ENCODE measurements at places on chromosomes 5 and 9. TPM values are rescaled to one million over a fixed set of nuclear protein-coding genes. Genes with fewer than 3 reads are reported as not detected.

GRCh38 chr5:139636207-139636792, 11.8 kb upstream of the CXXC5 start:
- no peaks in the 10 kb centered on the region for H3K36me3 ChIP-seq
- DNase-seq, result peak; percentile 67
- peaks cover 24% of the 10 kb centered on the region for H3K4me1 ChIP-seq
- H3K4me3 ChIP-seq, result no peak overlapping the region
- H3K27ac ChIP-seq, result no peak overlapping the region

- H3K4me1 ChIP-seq, result no peaks in the 10 kb centered on the region
- no peaks in the 10 kb centered on the region for H3K27me3 ChIP-seq
- H3K27ac ChIP-seq, result no peak overlapping the region
- no peak overlapping the region for H3K4me3 ChIP-seq
Observed at GRCh38 chr5:170626507-170627150, 122.8 kb downstream of the KCNIP1 start.

GRCh38 chr5:162248107-162248713, 180.6 kb downstream of the GABRG2 start:
- DNase-seq, result no peak
- no peaks in the 10 kb centered on the region for H3K27me3 ChIP-seq
- no peak overlapping the region for H3K4me3 ChIP-seq
- no peak overlapping the region for H3K27ac ChIP-seq

INSL6 gene
- polyA plus RNA-seq, result not detected

DNA sequence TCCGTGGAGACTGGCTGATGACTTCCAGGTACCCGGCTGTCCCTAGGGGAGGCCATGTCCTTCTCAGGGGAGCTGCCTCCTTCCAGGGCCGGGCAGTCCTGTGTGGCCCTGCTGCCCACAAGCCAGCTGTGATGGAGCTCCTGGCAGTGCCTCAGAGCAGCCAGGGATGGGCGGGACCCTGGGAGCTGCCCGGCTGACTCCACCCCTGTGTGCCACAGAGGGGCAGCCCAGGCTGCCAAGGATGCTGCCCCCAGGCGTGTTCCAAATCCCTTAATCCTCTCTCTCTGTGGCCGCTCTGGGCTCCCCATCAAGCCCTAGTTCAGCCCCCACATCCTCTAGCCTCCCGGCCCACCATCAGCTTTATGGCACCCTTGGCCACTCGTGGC, 7.0 kb upstream of the SCGB3A1 start:
- H3K27me3 ChIP-seq, result peaks cover 3% of the 10 kb centered on the region
- H3K4me1 ChIP-seq, result no peaks in the 10 kb centered on the region
- no peak overlapping the region for H3K27ac ChIP-seq
- no peak for DNase-seq
- H3K36me3 ChIP-seq, result no peaks in the 10 kb centered on the region
- no peak overlapping the region for H3K4me3 ChIP-seq

- no peak overlapping the region for H3K4me3 ChIP-seq
- DNase-seq, result no peak
- no peaks in the 10 kb centered on the region for H3K4me1 ChIP-seq
- H3K27ac ChIP-seq, result no peak overlapping the region
- no peaks in the 10 kb centered on the region for H3K36me3 ChIP-seq
Observed at GRCh38 chr9:136273244-136273865, 27.7 kb upstream of the QSOX2 start.

SPATA31E1 gene
- polyA plus RNA-seq, result not detected

DNA sequence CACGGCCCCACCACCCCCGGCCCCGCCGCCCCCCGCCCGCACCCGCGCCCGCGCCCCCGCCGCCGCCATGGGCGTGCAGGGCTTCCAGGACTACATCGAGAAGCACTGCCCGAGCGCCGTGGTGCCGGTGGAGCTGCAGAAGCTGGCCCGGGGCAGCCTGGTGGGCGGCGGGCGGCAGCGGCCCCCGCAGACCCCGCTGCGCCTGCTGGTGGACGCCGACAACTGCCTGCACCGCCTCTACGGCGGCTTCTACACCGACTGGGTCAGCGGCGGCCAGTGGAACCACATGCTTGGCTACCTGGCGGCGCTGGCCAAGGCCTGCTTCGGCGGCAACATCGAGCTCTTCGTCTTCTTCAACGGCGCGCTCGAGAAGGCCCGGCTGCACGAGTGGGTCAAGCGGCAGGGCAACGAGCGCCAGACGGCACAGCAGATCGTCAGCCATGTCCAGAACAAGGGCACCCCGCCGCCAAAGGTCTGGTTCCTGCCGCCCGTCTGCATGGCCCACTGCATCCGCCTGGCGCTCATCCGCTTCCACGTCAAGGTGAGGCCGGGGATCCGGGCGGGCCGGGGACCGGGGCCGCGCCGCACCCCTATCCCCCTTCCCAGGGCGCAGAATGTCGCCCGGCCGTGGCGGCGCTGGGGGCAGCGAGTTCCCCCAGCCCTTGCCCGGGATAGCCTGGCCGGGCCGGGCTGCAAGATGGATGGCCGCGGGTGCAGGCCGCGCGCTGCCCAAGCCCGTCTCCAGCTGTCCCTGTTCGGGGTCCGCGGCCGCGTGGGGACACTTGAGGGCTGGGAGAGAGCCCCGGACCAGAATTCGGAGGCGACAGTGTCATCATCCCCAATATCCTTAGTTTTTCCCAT, 594 bp downstream of the FAM120A start:
- peak overlapping the region; percentile 69 for H3K27ac ChIP-seq
- no peaks in the 10 kb centered on the region for H3K27me3 ChIP-seq
- H3K4me3 ChIP-seq, result peak overlapping the region; percentile 83
- peak; percentile 52 for DNase-seq
- H3K36me3 ChIP-seq, result peaks cover 11% of the 10 kb centered on the region

DNA sequence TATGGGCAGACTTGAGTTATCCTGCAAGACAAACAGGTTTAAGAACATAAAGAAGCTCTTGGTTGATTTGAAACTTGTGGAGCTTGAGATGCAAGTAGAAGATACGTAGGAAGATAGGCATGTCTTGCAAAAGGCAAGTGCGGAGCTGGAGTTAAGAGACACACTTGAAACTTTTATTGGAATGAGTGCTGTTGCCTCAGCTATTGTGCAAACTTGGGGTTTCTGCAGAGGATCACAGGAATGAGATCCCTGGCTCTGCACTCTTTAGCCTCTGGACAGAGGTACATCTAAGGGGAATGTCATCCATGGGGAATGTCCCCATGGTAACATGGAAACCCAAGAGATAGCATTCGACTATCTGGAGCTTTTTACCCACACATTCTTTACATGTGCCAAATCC, 121.1 kb downstream of the ADCY2 start:
- no peaks in the 10 kb centered on the region for H3K27me3 ChIP-seq
- no peaks in the 10 kb centered on the region for H3K4me1 ChIP-seq

DNA sequence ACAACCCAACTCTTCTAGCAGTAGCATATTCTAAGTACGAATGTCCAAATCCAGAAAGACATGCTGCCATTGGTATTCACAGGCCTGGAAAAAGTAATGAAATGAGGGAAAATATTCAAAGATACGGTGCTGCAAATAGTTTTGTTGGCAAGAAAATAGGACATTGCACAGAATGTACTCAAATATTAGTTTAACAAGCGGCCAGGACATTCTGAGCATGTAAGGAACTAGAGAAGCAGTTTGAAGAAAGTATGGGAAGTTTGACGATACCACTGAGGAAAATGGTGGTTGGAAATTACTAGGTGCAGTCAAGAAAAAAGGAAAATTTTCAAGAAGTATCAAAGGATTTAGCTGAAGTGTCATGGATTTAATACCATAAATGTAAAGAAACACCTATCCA, 468.0 kb upstream of the GRIN3A start:
- H3K4me1 ChIP-seq, result no peaks in the 10 kb centered on the region
- H3K4me3 ChIP-seq, result no peak overlapping the region
- DNase-seq, result no peak
- H3K27ac ChIP-seq, result no peak overlapping the region
- no peaks in the 10 kb centered on the region for H3K36me3 ChIP-seq

GZMA gene
- 230 TPM for polyA plus RNA-seq

DNA sequence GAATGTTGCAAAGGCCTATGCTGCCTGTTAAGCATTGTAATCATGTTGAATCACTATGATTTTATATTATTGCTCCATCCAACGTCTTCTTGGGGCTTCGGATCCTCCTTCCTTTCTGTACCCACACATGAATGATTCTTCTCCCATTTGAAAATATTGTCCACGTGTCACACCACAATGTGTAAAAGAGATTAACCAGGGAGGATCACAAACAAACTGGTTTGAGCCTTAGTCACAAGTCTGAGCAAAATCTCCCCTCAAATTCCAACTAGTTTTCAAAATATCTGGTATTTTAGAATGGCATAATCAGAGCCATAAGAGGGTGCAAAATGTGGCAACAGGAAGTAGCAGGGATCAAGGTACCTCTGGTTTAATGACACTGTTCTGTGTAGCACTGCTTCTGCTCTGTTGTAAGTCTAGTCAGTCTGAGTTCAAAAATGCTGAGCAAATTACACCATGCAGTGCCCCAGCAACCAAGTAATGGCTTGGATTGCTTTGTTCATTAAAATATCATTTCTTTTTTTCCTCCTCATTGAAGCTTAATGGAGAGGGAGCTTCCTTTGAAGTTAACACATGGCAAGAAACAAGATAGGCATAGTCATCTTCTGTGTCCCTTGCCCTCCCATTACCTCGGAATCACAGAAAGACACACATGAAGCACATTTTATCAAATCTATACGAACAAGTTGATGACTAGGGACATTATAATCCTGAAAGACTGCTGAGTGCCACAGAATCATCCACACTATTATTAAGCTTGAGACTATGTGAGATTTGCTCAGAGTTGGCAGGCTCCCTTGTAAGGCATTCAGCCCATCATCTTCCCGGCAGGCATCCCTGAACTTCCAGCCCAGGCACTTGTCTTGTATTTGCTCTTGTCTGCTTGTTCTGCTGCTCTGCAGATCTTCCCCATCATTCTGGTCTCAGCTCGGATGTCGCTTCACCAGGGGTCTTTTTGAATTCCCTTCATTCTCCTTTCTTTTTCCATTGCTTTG, 102.0 kb upstream of the PRLR start:
- DNase-seq, result no peak
- no peak overlapping the region for H3K4me3 ChIP-seq
- H3K27ac ChIP-seq, result no peak overlapping the region

PNPLA7 gene
- 0.98 TPM for polyA plus RNA-seq

NTRK2 gene
- polyA plus RNA-seq, result not detected

DNA sequence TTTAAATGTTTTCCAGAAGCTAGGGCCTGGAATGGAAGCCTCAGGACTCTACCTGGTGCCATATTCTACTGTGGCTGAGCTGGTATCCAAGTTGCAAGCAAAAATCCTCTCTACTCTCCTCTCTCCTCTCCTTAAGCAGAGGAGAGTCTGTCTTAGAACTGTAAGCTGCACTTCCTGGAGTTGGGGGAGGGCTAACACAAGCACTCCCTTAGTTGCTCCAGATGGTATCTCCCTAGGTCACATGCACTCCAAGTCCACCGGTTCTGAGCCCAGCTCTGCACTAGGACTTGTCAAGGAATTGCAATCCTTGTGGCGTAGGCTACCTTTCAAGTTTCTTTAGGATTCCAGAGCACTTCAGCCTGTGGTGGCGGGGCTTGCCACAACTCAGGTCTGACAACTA, 513.9 kb upstream of the RGMB start:
- H3K4me3 ChIP-seq, result no peak overlapping the region
- no peaks in the 10 kb centered on the region for H3K36me3 ChIP-seq
- no peak for DNase-seq
- no peak overlapping the region for H3K27ac ChIP-seq
- no peaks in the 10 kb centered on the region for H3K4me1 ChIP-seq

- peak overlapping the region; percentile 36 for H3K27ac ChIP-seq
- H3K27me3 ChIP-seq, result no peaks in the 10 kb centered on the region
- peaks cover 68% of the 10 kb centered on the region for H3K4me1 ChIP-seq
- no peak overlapping the region for H3K4me3 ChIP-seq
- H3K36me3 ChIP-seq, result no peaks in the 10 kb centered on the region
Observed at GRCh38 chr9:33453999-33454660, 6.7 kb upstream of the AQP3 start.

SLC4A9 gene
- not detected for polyA plus RNA-seq
